GM12892 (cell line): ENCODE measurements at places on chromosomes 1 and 21.

GRCh38 chr1:21106238-21106637 lies 70.5 kb downstream of the EIF4G3 start:
- no peak for DNase-seq

DNA sequence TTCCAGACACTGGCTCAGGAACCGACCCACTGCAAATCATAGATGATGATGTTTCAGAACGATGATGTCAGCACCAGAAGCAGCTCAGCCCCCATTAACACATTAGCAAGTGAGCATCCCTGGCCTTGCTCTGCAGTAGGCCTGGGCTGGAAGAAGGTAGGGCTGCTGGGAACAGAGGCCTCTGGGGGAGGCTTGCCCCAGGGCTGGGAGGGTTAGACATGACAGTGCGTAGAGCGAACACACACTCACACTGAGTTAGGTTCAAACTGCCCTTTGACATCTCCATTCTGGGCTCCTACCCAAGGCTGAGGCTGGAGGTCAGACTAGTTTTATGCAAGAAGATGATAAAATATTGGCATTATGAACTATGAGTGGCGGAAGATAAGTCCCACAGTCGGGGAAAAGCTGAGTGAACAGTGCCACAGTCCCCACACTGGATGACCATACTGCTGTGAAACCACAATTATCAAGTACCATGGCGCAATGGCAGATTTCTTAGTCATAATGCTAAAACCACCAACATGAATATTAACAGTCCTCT lies 91.1 kb downstream of the DMRTB1 start:
- DNase-seq = no peak

DNA sequence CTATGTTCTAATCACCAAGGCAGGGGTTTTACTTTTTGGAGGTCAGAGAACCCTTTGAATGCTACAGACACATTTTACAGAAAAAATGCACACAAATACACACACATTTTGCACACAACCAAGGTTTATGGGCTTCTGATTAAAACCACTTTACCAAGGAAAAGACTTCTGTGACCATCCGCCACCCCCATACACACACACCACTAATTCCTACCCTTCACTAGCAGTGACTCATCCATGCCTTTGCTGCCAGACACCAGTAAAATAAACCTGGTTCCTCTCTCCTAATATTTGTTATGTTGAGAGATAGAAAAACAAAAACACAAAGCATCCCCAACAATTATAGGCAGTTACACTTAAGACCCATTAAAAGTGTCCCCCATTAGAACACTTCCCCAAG lies 12.9 kb downstream of the PIGM start:
- no peak for DNase-seq

GRCh38 chr1:24108334-24109165 lies 3.4 kb downstream of the MYOM3 start:
- no peak for DNase-seq

DNA sequence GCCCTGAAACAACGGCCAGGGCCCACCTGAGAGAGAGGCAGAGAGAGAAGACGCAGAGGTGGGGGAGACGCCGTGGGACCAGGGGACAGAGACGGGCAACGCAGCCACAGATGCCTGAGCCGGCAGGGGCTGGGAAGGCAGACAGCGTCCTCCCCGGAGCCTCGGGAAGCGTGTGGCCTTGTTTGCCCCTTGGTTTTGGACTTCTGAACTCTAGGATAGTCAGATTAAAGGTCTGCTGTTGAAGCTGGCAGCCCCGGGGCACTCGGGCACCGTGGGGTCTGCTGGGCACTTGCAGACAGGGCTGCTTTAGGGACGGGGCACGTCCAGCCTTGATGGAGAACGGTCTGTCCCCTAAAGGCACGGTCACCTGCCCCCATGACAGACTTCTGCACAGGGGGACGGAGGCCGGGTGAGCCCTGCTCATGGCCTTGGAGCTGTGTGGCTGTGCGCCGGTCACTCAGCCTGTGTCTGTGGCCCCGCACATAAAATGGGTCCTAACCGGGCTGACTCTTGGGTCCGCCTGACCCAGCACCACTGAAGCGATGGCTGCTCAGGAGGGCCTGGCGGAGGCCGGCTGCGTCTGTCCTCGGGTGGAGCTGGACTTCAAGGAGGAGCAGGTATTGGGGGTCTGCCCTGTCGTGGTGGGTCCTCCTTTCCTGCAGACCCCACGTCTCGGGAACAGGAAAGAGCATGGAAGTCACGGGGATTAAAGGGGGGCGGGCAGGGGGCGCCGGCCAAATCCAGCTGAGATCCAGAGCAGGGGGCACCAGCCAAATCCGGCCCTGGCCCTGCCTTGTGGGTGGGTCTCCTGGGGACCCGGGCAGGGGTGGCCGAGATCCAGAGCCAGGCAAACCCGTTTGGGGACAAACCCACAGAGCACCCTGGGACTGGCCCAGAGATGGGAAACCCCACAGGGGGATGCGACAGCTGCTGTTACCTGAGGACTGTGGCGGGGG lies 9.6 kb upstream of the RNF223 start:
- DNase-seq = peak; percentile 28

DNA sequence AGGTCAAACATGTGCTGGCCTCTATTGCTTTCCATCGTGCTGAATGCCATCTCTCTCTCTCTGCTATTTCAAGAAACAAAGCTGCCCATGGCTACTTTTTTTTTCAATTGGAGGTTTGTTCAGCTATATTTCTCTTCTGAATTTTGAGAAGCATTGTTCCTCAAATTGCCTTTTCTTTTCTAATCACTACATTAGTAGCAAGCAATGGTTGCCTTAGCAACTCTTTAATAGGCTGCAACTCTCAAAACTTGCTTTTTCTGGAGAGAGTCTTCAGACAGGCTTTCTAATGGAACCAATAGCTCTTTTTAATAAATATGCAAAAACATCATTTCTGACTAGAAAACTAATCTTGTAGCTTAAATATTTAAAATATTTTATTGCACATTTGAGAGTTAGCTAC lies 439.0 kb downstream of the LRRIQ3 start:
- no peak for DNase-seq

- DNase-seq = no peak
These were observed 86.8 kb downstream of the ADGRL2 start for GRCh38 chr1:81887421-81888144.

- no peak for DNase-seq
These were observed 20.7 kb downstream of the RGS7 start for GRCh38 chr1:241336335-241336734.
